ENCODE measurements at places on chromosomes 2 and 18. TPM values are rescaled to one million over a fixed set of nuclear protein-coding genes. Genes with fewer than 3 reads are reported as not detected.

DNA sequence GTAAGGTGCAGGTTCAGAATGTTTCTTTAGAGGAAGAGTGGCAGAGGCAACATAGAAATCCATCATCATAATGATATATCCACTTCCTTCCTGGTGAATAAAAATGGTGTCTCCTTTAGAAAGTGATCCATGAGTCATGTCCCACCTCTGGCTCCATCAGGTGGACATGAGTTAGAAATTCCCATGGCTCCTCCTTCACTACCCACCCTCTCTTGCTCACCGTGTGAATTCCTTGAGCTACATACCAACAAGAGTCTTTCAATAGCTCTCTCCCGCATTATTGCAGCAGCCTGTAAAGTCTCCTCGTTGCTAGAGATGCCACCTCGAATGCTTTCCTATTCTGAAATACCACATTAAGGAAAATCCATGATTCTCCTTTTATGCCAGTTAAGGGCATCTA, 317.6 kb downstream of the LNPK start:
- no peak for ATAC-seq

The FHOD3 gene
- total RNA-seq, result 25.6 TPM

- ATAC-seq, result peak; percentile 25
Observed at GRCh38 chr18:37502036-37502435, 63.6 kb downstream of the CELF4 start.

DNA sequence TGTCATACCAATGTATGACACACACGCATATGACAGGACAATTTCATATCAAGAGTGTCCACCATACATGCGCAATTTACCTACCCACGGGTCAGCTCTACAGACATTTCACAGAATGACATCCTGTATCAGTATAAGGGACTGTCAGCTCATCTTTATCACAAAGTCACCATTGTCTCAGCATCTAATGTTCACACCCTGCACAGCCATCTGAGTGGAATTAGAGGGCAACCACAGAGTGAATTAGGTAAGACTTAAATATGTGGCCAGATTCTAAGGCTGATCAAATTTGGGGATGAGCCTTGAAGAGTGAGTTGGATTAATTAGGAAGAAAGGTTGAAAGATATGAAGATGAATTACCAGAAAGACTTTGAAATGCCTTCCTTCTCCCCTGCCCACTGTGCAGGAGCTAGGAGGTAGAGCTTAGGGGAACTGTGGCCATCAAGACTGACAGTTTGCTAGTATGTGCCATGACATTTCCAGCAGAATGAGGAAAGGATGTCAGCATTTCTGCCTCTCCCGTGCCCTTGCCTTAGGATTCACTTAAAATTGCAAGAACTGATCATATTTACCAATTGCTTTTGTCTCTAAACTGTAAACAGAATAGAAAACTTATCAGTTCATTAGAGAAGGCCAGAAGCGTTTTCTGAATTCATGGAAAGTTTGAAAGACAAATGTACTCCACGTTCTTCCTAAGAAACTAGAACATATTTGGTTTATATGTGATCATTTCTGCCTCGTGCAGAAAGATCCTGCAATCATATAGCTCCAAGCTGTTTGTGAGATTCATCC, 121.1 kb downstream of the DDX1 start:
- no peak for ATAC-seq

DNA sequence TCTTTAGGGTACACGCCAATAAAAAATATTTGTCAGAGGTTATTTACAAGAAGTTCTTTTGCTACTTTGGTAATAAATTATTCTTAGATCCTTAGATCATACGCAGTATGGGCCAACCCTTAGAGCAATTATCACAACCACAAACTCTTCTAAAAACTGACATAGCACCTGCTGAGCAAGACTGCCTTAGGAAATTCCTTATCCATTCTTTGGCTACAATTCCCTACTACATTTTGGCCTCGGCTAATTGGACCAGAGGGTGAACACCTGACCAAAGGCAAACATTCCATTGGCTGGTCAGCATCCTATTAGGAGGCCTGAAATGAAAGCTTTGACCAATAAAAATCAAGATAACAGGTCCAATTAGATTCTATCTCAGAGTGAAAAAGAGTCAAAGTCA, 147.6 kb upstream of the CCDC68 start:
- ATAC-seq, result no peak

The HOXD3 gene
- 8.9 TPM for total RNA-seq

The OBSL1 gene
- 50.4 TPM for total RNA-seq

DNA sequence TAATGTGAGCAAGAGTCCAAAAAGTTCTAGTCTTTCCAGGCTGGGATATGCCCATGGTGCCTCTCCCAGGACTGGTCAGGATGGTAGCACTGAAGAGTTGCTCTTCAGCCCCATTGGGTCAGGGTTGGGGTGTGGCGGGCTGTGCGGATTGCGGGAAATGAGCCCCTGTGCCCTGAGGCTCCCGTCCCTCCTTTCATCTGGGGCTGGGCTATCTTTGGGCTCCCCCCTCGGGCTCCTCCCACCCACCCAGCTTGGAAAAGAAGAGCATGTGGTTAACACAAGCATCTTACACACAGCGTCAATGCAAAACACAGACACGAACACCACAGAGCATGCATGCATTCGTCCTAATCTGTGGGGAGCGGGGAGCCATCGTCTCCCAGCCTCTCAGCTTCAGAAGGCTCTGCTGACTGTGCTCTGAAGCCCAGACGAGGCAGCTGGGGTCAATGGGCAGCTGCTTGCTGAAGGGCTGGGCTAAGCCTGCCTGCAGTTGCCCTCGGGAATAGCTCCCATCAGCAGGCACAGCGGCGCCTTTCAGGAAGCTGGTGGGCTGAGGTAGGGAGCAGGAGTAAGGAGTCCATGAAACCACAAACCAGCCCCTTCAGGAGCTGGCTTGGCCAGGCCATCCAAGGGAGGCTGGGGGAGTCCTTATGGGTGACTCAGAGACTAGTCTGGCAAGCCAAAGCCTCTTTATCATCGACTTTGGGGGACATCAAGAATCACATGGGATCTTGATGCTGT, 112.9 kb downstream of the CLIP4 start:
- peak; percentile 69 for ATAC-seq

DNA sequence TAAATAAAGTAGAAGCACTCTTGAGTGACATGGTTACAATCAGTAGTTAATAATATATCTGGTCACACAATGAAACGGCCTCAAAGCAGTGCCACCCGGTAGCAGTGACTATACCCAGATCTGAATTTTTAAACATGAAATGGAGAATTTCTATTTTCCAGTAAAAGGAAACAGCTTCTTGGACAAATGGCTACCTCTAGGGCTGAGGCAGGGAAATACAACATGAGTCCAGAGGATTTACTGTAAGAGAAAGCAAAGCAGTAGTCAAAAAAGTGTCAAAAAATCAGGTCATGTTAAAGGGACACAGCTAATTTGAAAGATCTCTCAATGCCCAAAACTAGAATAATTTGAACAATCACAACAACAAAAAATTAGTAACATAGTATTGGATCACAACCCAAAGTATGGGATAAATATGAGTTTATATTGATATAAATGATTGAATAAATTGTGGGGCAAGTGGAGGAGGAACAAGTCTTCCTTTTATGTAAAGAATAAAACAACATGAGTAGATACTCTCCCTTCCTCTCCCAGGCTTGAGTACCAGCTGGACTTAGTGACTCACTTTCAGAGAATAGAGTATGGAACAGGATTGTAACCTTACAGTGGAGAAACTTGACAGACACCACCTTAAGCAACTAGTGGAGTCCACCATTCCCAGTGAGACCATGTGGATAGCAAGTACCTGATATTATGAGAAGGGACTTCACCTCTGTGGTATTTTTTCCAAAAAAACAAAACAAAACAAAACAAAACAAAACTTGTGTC, 180.8 kb downstream of the MBD2 start:
- ATAC-seq, result peak; percentile 62

GRCh38 chr2:43347746-43348145, 121.3 kb upstream of the ZFP36L2 start:
- ATAC-seq, result no peak

DNA sequence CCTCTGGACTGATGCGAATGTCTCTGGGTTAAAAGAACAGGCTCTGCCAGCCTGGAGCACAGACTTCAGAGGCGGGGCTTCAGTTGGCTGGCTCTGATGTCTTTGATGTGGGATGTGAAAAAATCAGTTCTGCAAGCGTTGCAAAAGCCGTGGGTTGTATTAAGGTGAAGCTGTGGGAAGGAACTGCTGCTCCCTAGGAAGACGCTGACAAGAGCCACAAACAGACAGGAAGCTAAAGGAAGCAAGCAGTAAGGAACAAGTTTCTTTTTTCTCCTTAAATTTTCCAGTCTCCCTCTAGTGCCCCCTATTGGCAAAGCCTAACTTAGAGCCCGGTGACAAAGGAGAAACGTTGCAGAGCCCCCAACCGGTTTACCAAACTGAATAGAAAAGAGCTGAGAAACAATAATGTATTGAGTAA, 239.0 kb downstream of the CCDC178 start:
- no peak for ATAC-seq

The ERBB4 gene
- 13.2 TPM for total RNA-seq

- no peak for ATAC-seq
Observed at GRCh38 chr2:123128951-123129350, 896.1 kb upstream of the CNTNAP5 start.

- ATAC-seq, result no peak
Observed at GRCh38 chr2:98801921-98802321, 71.0 kb upstream of the MGAT4A start.

The ARHGAP25 gene
- 2.6 TPM for total RNA-seq

- ATAC-seq, result no peak
Observed at GRCh38 chr2:121605820-121606733, 43.2 kb downstream of the CLASP1 start.

The CHRNA1 gene
- total RNA-seq, result 0.49 TPM

- no peak for ATAC-seq
Observed at GRCh38 chr2:203802342-203803052, 65.1 kb upstream of the CTLA4 start.

The PAX8 gene
- total RNA-seq, result 1.7 TPM

DNA sequence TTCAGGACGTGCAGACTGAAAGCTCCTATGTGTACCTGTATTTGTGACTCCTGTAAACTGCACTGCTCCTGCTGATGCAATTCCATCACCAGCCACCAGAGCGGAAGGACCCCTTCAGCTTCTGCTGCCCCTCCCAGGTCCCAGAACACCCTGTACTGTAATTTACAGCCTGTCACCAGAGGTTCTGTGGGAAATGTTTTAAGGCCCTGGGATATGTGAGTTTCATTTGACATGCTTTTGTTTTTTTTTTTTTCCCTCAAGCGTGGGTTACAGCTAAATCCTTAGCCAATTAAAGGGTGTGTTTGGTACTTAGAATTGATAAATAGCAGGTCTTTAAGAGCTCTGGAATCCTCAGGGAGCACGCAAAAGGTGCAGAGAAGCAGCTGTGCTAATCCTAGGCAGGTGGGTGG, 79.4 kb downstream of the KCTD1 start:
- peak; percentile 95 for ATAC-seq

DNA sequence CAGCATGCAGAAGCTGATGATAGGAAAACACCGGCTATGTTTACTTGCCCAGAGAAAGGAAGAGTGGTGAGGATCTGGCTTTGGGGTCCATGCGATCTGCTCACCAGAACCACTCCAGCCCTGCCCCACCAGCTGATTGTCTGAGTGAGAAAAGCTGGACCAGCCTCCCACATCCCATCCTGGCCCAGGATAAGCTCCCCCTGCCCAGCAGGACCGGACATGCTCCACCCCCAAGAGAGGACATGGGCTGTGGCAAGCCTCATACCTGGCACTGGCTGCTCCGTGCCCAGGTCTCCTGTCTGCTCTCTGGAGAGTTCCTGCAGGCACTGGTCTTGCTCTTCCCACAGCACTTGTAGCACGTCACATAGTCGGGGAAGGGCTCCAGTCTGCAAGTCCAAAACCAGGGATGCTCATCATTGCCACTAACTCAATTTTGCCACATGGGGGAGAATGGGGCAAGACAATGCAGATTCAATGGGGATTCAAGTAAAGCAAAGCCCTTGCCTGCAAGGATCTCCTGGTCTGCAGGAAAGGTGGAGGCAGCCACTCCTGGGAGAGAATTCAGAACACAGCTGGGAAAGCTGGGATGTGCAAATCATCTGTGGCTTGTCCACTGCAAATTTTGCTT, 30.0 kb downstream of the SCTR start:
- ATAC-seq, result no peak

DNA sequence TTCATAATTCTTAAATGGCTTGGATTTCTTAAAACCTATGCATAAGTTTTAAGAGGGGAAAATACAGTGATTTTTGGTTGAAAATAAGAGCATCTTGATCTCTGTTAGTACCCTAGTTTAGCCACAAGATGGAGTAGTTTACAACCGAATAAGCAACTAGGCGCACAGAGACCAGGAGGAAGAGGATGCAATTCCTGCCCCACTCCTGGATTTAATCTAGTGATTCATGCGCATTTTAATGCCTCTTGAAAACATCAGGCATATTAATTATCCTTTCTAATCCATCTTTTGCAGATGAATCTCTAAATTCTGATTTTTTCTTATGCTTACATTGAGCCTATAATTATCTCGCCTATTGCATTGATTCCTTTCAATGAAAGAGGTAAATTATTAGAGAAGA, 76.7 kb downstream of the MRPS9 start:
- ATAC-seq, result peak; percentile 48

DNA sequence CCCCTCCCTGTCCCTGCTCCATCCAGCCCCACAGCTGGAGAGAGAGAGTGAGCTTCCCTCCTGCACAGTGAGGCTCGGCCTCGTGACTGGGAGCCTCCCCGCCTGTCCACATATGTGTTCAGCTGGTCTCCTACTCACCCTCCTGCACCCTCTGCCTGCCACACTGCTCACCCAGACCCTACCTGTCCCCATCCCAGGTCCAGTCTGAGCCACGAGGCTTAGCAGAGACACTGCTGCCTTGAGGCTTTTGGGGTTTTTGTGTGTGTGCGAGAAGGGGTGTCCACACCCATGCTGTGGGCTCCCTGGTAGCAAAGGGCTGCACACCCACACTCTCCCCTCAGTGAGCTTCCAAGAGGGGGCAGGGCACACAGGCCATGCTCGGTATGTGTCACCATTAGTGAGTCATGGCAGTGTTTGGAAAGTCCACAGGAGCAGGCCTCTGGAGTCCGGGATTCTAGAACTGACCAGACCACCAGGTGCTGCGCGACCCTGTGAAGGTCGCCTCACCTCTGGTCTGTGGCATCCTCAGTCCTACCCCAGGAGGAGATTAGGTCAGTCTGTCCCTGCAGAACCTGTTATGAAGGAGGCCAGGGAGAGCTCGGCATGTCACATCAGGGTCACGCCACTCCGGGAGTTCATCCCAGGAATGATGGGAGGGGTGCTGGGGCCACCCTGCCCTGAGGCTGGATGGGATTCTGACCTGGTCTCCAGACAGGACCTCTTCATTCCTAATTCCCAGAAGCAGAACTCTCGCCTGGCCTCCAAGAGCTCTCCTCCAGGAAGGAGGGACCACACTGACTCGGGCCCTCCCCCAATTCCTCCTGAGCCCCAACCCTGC, 39.9 kb upstream of the SMAD7 start:
- peak; percentile 26 for ATAC-seq
